Hepatic stellate cell (primary cell): ENCODE measurements at places on chromosomes 11 and 22.
A peak's percentile ranks its signal among the peaks of the same experiment; 100 is the strongest.

- no peak for DNase-seq
Measured at GRCh38 chr11:55719608-55720160, 53.6 kb upstream of the OR5D13 start.

GRCh38 chr11:121645596-121645995 lies 192.8 kb upstream of the SORL1-AS1 start:
- no peak for DNase-seq

DNA sequence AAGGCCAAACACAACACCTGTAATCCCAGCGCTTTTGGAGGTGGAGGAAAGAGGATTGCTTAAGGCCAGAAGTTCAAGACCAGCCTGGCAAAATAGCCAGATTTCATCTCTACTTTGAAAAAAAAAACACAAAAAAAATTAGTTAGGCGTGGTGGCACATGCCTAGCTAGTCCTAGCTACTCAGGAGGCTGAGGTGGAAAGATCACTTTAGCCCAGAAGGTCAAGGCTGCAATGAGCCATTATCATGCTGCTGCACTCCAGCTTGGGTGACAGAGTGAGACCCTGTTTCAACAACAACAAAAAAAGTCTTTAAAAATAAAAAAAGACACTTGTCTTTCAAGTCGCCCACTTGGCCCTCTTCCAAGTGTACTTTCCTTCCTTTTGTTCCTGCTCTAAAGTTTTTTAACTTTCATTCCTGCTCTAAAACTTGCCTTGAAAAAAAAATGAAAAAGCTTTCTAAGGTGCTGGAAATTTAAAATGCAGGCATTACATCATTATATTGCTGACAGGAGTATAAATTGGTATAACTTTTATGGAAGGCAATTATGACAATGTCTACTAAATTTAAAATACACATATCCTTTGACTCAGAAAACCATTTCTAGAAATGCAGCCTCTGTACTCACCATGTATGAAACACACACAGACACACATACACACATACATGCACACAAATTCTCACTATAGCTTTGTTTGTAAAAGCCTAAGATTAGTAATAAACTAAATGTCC lies 12.7 kb downstream of the LIPT2 start:
- no peak for DNase-seq

GRCh38 chr11:68412593-68413475 lies 47.7 kb upstream of the PPP6R3 start:
- DNase-seq: no peak

GRCh38 chr11:12757416-12757815 lies 83.2 kb downstream of the TEAD1 start:
- DNase-seq: no peak

- DNase-seq: no peak
Measured at GRCh38 chr11:70104419-70104818, 26.3 kb downstream of the ANO1 start.

- DNase-seq: peak; percentile 50
Measured at GRCh38 chr22:31944700-31945442, 536 bp downstream of the YWHAH start.

- no peak for DNase-seq
Measured at GRCh38 chr11:1754376-1755150, 4.2 kb upstream of the IFITM10 start.

- DNase-seq: peak; percentile 97
Measured at GRCh38 chr22:38239101-38239761, 33.6 kb downstream of the TMEM184B start.
